ENCODE measurements at places on chromosomes 3 and 15.

DNA sequence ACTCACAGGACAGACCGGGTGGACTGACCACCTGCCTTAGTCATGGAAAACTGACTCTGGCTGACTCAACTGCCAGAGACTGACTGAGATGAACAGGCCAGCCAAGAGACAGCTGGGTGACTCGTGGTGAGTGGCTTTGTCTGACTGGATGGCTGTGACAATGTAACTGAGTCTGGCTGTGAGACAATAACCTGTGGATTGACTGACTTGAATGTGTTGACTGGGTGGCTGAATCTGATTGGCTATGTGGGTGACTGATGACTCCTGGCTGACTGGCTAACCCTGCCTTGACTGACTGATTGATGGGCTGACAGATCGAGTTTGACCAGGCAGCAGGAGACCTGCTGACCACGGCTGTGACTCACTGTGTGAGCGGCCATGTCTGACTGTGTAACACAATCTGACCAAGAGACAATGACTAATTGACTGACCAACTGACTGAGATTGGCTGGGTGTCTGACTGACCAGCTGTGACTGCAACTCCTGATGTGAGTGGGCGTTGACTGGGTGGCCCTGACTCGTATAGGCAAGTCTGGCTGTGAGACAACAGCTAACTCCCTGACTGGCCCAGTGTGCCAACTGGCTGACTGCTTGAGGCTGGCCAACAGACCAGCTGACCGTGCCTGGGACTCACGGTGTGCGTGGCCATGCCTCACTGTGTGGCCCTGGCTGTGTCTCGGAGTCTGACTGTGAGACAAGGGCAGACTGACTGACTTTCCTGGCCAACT is 509.1 kb downstream of the SHQ1 start:
- DNase-seq, result peak; percentile 94

DNA sequence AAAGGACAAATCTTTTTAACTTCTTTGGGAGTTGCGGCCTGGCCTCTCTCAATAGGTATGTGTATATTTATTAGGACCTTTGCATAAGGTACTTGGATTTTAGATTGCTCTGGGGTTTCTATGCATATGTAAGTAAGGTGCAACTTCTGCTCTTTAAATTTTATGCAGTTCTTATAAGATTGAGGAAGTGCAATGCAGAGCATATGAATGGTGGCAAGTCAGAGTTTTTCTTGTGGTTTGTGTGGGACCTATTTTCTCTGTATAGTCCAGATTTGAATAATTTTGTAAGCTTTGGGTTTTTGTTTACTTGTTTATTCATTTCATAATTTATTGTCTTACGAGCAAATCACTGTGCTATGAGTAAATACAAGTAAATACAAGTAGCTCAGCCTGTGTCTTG is 101.5 kb downstream of the ATG7 start:
- DNase-seq, result no peak

DNA sequence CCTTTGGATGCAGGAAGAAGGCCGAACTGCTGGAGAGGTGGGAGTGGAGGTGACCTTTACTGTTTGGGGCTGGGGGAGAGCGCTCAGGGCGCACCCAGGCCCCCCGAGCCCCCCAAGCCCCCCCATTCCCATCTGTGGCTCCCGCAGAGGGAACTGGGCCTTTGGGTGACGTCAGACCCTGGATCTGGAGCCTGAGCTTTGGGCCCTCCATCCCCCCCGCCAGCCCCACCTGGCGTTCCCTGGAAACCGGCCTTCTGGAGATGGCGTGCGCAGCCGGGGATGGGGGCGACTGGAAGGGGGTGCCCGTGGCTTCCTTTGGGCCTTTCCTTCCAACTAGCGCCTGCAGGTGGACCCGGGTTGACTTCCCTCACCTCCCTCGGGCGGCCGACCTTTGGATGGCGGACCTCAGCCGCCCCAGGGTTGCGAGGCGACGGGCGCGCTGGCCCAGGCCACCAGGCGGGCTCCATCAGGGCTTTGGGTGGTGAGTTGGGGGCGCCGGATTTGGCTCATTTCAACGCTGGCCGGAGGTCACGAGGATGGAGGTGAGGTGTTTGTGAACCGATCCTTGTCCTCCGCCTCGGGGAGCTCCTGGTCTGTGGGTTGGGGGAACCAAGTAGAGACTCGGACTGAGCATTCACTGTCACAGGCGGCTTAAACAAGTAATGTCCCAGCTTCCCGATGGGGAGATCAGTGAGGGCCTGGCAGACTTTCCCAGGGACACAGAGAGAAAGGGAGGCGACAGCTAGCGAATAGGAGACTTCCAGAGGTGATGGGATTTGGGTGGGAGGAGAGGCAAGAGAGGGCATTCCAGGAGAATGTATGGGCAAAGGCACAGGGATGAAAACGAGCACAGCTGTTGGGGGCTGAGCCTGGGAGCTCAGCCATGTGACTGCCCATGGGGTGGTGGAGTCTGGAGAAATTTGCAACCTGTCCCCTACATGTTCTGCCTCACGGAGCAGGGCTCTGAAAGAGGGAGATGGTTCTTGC is 709 bp downstream of the SCAMP5 start:
- DNase-seq, result peak; percentile 37

GRCh38 chr15:96421178-96421601 is 90.7 kb downstream of the NR2F2 start:
- no peak for DNase-seq

DNA sequence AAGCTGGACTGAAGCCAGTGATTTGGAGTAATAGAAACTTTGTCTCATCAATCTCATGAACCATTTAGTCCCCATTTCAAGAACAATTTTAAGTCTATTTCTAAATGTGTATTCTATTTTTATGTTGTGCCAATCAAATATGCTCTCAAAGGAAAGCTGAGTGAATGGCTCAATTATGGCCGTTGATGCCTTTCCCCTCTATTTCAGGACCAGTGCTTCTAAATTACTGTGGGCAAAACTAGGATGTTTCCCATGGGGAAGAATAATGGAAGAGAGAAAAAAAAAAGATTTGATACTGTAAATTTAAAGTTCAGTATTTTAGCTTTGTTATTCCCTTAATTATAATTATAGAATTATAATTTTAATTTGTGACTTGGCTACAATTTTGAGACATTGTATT is 110.1 kb downstream of the CADM2 start:
- peak; percentile 15 for DNase-seq

DNA sequence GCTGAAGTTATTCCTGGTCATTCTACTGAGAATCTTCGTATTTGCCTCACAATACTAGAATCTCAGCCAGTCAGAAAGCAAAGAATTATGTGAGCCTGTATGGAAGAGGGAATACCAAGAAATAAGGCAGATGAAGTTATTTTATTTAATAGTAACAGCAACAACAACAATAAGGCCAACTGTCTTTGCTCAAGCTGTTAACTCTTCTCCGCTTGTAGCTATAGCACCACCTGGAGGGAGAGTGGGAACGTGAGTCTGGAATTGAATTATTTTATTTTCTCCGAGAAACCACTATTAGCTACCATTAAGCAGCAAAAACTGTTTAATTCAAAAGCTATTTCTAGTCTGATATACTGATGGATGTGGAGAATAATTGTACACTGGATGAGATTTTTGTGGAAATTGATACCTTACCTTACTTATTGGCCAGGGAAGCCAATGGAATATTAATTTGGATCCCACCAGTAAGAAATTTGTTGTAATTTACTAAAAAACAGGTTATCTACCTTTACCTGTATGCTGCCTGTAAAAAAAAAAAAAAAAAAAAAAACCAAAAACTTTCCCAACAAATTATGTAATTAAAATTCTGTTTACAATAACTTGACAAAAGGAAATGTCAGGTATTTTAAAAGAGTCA is 50.1 kb downstream of the CALML4 start:
- DNase-seq, result peak; percentile 57

GRCh38 chr3:112379020-112379690 is 46.2 kb downstream of the CD200 start:
- no peak for DNase-seq

- no peak for DNase-seq
Measured at GRCh38 chr15:35691891-35692867, 146.2 kb upstream of the DPH6 start.

DNA sequence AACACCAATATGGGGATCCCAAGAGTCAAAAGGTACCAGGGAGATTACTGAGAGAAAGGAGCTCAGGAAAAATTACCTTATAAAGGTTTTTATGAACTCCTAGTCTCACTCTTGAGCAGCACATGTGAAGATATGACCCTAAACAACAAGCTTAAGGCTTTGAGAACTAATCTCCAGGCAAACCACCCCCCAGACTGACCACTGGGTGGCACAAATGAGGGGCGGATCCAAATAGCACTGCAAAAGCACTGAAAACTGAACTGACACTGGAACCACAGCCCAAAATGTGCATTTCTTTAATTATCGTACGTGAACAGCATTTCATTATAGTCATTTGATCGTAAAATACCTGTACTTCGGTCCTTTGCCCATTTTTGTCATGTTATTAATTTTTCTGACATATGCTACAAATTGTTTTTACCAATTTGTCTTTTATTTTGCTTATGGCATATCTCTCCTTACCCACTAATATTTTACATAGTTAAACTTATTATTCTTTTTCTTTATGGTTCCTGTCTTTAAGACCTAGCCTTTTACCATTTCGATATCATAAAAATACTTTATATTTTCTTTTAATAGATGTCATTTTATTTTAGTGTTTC is 31.5 kb upstream of the TFDP2 start:
- DNase-seq, result peak; percentile 64

GRCh38 chr3:156035158-156035557 is 85.2 kb upstream of the KCNAB1 start:
- no peak for DNase-seq

DNA sequence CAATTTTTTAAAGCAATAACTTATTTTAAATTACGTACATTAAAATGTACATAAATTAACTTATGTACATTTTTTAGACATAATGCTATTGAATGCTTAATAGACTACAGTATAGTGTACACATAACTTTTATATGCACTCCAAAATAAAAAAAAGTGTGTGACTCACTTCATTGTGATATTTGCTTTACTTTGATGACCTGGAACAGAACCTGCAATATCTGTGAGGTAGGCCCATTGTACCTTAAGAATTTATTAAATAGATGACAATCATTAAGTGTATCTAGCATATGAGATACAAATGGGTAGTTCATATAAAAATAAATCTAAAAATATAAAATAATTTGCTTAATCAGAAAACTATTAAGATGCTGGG is 276.7 kb downstream of the NFKBIZ start:
- DNase-seq, result no peak

DNA sequence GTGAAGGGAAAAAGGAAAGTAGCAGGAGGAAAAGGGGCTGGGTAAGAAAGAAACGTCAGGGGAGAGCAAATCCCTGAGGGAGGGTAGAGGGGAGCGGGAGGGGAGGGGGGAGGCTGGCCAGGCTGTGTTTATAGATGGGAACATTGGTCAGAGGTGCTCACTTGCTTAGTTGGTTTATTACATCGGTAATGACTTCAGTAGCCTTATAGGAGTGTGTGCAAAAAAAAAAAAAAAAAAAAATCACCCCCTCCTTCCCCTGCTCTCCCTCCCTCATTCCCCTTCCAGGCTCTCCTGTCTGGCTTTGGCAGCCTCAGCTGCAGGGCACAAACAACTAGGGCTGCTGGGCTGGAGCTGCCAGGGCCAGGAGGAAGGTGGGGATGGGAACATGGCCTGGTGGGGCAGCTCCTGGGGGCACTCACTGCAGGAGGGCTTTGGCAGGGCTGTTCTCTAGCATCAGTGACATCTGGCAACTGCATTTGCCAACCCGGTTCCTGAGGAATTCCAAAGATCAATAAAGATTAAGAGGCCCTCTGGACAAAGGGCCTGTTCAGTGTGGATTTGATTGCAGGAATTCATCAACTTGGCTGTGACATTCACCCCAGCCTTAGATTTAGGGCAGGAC is 334.5 kb upstream of the FRG2C start:
- no peak for DNase-seq

DNA sequence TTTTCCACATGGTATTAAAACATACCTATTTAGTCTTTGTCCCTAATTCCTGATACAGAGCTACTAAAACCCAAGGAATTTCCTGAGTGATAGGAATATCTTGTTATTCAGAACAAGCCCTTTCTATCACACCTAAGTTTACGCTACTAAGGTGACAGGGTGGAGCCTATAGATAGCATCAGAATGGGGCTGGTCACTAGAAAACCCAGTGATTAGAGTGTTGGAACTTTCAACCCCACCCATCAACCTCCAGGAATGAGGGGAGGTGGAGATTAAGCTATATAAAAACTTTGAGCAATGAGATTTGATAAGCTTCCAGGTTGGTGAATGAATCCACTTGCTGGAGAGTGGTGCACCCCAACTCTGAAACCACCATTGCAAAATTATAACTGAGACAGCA is 62.1 kb upstream of the RNU6-1 start:
- DNase-seq, result no peak

DNA sequence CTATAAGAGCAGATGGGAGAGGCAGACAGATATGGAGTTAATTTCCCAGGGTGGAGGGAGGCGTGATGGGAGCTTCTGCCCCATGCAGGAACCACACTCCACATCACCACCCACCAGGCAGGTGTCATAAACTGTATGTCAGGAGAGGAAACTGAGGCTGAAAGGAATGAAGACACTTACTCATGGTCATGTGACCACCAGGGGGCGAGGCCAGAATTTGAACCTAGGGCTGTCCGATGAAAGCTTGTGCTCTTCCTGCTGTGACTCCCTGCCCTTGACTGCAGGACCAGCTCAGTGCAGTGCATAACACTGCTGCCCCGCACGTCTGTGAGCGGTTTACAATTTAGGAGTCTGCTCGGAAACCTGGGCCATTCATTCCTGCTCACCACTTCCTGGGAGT is 28.8 kb downstream of the NUP210 start:
- DNase-seq, result no peak

- no peak for DNase-seq
Measured at GRCh38 chr3:79632842-79633241, 135.0 kb downstream of the ROBO1 start.

DNA sequence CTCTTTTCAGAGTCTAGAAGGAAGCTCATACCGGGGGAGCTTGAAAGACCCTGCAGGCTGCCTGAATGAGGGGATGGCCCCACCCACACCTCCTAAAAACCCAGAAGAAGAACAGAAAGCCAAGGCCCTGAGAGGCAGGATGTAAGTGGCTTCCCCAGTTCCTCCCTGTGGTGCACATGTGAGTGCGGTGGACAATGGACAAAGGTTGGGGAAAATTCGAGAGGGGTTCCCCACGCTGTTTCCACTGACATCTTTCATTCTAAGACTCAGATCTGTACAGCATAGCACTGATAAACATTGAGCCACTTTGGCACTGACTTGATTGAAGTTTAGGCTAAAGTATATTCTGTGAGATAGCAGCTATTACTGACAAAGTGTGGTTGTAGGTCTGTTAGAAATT is 79.5 kb upstream of the UMPS start:
- DNase-seq, result no peak

DNA sequence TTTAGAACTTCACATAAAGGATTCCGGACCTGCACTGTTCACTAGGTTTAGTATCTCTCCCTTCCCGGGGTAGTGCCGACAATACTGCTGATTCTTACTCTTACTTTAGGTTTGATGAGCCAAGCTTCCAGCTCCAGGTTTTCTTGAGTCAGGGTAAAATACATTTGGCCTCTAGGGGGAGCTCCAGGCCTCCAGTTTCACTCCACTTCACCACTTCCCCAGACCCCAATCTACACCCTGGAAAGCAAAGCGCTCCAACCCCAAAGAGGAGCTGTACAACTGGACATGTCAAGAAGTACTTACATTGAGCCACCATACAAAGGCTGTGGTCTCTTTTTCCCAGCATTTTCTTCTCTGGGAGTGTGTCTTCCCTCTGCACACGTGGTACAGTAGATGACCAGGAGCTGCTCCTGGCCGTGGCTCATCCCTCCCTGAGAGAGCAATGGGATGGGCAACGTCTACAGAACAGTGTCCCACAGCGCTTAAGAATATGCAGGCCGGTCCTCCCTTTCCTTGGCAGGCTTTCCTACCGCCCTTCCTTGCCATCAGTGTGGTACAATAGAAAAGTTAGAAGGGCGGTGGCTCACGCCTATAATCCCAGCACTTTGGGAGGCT is 93.9 kb upstream of the CCDC80 start:
- peak; percentile 58 for DNase-seq

- no peak for DNase-seq
Measured at GRCh38 chr3:17982211-17982880, 239.9 kb upstream of the TBC1D5 start.
